Stimulated activated CD4-positive, alpha-beta T cell treated with anti-CD3 and anti-CD28 coated beads, Interleukin-12 subunit alpha, Interleukin-12 subunit beta, amount 100 ng/mL, for 48 hours (primary cell): ENCODE measurements at places on chromosomes 5 and 9.
A peak's percentile ranks its signal among the peaks of the same experiment; 100 is the strongest.

- DNase-seq = no peak
Observed at GRCh38 chr5:595285-595875, 16.8 kb upstream of the CEP72 start.

- DNase-seq = no peak
Observed at GRCh38 chr5:161093100-161093499, 241.1 kb upstream of the ATP10B start.

DNA sequence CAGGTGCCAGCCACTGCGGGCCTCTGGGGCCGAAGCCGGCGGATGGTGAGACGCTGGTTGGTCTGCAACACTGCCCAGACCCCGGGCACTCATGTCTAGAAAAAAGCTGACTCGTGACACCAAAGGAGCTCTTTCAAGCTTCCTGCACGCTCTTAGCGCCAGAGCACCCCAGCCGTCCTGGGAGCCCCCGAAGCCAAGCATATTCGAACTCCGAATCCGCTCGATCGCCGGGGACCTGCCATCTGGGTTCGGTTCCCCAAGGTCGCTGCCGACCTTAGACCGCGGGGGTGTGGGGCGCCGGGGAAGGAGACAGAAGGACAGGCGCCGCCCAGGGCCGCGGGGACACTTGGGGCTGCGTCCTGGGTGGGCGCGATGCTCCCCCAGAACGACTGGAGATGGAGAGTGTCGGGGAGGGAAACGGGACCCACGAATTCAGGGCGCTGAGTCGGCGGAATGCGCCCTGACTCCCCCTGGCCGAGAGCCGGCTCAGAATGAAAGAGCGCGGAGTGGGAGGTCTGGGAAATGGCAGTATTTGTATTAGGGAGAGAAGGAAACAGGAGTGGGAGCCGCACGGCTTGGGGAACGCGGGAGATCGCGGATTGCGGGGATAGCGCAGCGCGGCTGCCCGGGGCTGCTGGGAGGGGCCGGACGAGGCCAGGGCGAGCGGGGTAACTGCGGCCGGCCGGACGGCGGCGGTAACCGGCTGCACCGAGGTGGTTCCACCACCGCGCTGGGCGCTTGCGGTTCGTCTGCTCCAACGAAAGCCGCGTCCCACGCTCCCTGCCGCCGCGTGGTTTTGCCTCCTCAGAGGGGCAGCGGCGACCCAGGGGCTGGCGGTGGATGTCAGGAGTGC is 20.1 kb upstream of the MARCHF6 start:
- no peak for DNase-seq

GRCh38 chr9:128617943-128618342 is 38.7 kb downstream of the DYNC2I2 start:
- DNase-seq = no peak

GRCh38 chr9:75904364-75904763 is 13.9 kb downstream of the PCSK5 start:
- no peak for DNase-seq

- DNase-seq = no peak
Observed at GRCh38 chr9:22037954-22038690, 29.0 kb upstream of the CDKN2B start.

- no peak for DNase-seq
Observed at GRCh38 chr5:50717651-50718050, 51.2 kb downstream of the PARP8 start.

DNA sequence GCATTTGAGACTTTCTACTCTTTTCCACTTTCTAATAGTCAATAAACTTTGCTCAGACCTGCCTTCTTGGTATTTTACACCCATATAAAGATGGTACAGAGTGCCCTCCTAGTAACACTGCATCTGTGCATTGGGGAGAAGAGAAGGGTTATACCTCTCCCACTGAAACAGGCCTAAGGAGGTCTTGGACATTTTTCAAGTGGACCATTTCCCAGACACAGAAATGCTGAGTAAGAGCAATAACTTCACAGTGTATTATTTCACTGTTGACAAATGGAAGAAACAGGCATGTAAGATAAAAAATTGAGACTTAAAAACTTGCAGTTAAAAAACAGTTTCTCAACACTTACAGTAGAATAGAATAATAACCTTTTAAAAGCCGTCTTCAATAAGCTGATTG is 1224.0 kb upstream of the CDH18 start:
- no peak for DNase-seq

- DNase-seq = no peak
Observed at GRCh38 chr5:169384661-169385060, 83.7 kb upstream of the SLIT3 start.

- no peak for DNase-seq
Observed at GRCh38 chr5:38548064-38548759, 8.2 kb downstream of the LIFR start.

DNA sequence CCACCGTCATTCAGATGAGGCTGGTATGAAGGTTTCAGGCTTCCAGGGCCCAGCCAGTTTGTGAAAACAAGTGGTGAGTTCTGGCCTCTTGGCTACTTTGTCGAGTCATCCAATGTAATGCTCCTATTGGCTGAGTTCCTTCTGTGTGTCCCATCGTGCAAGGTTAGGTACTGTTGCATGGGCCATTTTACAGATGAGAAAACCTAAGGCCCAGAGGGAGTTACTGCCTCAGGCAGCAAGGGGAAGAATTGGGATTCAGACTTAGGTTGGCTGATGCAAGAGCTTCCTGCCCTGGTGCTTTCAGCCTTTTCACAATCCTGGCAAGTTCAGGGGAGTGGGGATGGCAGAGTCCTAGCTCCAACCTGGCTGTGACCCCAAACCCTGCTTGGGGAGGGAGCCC is 17.4 kb upstream of the PITX1 start:
- DNase-seq = no peak

GRCh38 chr5:158463938-158464337 is 605.0 kb upstream of the CLINT1 start:
- no peak for DNase-seq

DNA sequence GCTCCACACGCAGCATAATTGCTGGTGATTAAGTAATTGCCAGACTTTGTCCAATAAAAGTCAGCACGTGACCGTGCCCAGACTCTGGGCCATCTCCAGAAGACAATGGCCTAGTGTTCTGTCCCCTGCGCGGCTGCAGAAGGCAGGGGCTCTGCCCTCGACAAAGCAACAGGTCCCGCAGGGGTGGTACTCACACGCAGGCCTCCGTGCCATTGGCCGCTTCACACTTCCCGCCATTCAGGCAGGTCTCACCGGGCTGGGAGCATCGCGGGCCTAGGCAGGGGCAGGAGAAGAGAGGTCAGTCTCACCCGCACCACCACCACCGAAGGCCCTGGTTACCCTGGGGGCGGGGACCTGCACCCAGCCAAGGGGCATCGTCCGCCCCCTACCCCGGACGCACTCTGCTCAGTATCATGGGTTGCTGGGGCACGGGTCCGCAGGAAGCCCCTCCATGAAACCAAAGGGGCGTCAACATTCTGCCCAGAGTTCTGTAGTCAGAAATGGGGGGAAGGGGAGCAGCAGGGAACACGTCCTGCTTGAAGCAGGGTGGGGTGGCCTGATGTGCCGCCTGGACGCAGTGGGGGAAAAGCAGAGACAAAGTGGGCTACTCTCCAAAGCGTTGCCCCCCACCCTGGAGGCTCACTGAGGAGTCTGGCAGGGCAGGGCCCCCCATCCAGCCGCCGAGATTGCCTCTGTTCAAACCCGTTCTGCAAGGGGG is 1.9 kb downstream of the NOTCH1 start:
- DNase-seq = no peak

GRCh38 chr9:70260606-70261005 is 1.8 kb downstream of the SMC5 start:
- no peak for DNase-seq

DNA sequence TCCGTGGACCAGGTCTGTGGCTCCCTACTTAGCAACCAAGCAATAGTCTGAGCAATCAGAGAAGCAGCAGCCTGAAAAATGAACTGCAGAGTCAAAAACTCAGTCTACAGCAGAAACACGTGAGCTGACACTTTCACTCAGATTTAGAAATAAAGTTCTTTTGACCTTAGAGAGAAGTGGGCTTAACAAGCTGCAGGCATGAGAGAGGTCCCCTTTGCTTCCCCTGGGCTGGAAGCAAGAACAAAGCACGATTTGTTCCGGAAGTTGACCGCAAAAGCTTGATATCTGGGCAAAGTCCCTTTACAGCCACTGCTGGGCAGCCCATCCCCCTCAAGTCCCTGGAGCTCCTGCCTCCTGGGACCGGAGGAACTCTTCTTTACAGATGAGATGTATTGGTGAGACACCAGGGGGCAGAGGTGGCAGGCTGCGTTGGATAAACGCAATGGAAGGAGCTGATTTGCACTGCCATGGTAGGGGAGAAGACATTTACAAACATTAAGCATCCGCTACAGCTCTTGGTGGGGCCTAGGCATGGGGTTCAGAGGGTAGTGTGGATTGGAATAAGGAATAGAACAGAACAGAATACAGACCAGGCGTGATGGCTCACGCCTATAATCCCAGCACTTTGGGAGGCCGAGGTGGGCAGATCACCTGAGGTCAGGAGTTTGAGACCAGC is 5.8 kb upstream of the SOWAHA start:
- DNase-seq = no peak

DNA sequence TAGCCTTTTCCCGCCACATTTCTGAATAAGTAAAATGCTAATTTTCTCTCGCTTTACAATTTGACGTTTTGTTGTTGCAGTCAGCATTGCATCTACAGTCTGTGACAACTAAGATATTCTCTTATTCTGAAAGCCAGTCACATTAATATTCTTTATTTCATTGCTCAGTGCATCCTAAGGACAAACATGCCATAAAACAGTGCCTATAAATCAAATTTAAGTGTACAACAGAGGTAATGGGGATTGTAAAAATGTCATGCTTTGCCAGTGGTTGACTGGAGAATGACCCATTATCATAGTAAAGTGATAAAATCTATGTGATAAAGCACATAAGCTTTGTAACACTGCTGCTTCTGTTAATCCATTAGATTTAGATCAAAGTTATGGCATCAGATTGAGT is 1850.0 kb upstream of the ACO1 start:
- no peak for DNase-seq

- no peak for DNase-seq
Observed at GRCh38 chr5:122435234-122435633, 123.2 kb downstream of the SNCAIP start.

- DNase-seq = no peak
Observed at GRCh38 chr5:113232667-113233066, 202.1 kb downstream of the TSSK1B start.

DNA sequence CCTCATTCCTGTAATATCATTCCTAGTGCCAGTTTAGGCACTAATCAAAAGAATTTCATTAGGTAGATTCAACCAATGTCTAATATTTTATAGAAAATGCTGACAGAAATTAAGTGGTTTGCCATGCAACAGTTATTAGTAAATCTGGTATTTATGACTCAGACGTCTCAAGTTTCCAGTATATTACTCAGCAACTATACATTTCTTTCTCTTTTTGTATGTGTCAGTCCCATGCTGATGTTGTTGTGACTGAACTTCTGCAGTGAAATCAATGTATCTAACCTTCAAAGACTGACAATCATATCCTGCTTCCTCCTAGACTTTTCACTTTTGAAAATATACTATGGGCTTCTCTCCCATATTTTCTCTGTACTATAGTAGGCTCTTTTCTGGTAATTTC is 822.5 kb downstream of the NR2F1-AS1 start:
- DNase-seq = no peak

- no peak for DNase-seq
Observed at GRCh38 chr5:21711866-21712758, 1141.0 kb downstream of the CDH12 start.

- no peak for DNase-seq
Observed at GRCh38 chr5:154465169-154465568, 12.9 kb downstream of the HAND1 start.

DNA sequence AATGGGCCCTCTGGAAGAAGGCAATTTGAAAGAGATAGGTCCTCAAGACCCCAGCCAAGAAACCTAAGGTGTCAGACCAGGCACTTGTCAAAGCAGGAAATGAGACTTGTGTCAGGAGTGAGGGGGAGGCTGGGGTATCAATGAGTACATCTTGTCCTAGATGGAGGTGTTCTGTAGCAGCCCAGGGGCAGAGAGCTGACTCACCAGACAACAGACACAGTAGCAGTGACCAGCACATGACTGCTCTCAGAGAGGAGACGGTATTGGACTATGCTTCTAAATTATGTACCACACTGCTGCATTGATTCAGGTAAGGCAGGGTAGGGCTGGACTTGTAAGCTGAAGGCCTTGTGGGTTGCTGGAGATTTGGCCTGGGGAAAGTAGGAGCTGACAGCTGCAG is 551.2 kb upstream of the KLF4 start:
- no peak for DNase-seq

DNA sequence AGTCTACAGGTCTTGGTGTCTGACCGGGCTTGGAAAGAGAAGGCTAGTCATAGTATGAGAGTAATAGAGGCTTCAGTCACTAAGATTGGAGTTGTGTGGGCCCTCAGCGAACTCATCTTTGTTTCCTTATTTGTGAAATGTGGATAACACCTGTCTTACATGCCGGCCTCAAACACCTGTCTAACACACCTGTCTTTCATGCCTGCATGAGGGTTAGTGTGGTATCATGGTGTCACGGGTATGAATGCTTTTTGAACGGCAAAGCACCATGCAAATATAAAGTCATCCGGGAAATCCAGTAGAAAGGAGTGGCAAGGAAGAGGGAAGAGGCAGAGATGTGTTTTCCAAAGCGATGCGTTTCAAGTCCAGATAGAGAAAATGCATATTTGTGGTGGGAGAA is 25.5 kb downstream of the GRAMD2B start:
- DNase-seq = no peak

- DNase-seq = no peak
Observed at GRCh38 chr5:96124589-96124988, 162.9 kb upstream of the ELL2 start.

- DNase-seq = peak; percentile 24
Observed at GRCh38 chr5:6745706-6746222, 32.5 kb downstream of the TENT4A start.

DNA sequence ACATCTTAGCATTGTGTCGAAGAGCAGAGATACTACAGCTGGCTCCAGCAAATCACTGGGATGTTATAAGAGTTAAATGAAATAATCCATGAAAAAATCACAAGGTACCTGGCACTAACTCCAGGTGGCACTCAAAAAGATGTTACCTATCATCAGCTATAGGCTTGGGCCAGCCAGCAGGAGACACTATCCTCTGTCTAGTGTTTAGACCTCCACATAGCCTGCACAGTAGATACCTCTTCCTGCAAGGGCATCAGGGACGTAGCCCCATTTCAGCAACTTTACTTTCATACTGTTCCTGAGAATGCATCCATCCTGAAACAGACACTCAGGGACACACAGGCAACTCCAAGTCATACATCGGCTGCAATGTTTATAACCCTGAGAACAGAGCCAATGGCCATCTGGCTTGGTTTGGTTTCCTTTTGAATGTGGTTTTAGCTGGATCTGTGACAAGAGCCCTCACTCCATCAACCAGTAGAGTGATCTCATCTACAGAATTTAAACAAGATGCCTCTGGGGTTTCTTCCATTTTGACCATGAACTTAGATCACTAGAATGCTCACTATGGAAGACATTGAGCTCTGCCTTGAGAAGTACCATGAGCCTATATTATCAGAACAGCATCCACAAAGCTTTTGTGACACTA is 69.9 kb downstream of the TLE1 start:
- DNase-seq = no peak

DNA sequence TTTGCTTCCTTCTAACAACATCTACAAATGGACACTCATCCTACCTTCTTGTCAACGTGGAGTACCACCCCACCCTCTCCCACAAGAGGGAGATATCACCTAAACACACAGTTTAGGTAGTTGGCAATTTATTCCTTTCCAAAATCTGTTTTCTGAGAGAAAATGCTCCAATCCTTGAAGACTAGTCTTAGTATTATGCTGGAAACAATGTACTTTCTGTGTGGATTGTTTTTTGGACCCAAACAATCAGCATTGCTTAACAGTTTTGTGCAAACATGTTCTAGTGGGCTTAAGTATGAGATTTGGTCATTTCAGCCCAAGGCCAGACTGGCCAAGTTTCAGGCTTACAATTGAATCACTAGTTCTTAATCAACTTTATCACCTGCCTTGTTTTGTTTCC is 359.1 kb downstream of the ARHGEF28 start:
- no peak for DNase-seq
